Activated T-helper 9 cell treated with anti-CD3 and anti-CD28 coated beads, Interleukin-2, amount 50 U/mL, for 16 hours (primary cell): ENCODE measurements at places on chromosomes 13 and 19.

DNA sequence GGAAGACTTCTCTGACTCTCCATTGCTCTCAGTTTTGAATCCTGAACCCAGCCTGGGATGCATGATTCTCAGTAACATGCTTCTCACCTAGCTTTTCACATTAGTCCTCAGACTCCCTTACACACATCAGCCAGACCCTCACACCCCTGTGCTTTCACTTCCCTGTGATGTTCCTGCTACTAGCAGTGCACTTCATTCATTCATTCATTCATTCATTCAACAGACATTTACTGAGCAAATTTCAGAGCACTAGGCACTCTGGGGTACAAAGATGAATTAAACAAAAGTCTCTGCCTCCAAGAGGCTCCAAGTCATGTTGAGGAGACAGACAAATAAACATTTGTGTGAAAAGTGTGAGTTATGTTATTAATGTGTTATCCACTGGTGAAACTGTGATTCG, 145.2 kb downstream of the RXFP2 start:
- DNase-seq, result no peak

DNA sequence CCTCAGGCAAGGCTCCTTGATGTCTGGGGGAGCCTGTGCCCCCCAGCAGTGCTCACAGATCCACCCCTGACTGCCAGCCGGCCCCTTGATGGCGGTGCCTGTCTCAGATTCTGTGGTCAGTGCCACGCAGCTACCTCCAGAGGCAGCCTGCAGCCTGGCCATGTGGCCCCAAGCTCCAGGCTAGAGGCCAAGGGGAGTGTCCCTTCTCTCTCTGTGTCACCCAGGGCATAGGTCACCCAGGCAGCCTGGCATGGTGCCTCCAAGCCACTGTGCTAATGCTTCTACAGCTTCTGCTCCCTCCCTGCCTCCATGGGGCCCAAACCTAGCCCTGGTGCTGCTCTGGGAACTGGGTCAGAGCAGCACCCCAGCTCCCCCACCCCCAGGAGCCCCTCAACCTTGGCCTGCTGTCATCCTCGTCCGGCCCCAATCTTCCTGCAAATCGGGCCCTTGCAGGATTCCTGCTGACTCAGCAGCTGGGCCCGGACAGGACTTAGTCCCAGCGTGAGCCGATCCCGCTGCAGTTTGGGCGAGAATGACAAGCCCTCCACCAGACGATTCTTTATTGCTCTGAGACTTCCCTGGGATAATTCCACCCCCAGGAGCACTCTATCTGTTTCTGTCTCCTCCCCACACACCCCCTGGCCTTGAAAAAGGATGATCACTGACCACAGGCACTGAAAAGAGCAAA, 2.8 kb upstream of the ARL11 start:
- DNase-seq, result no peak

- no peak for DNase-seq
Observed at GRCh38 chr19:58560921-58561320, 2.5 kb upstream of the UBE2M start.

DNA sequence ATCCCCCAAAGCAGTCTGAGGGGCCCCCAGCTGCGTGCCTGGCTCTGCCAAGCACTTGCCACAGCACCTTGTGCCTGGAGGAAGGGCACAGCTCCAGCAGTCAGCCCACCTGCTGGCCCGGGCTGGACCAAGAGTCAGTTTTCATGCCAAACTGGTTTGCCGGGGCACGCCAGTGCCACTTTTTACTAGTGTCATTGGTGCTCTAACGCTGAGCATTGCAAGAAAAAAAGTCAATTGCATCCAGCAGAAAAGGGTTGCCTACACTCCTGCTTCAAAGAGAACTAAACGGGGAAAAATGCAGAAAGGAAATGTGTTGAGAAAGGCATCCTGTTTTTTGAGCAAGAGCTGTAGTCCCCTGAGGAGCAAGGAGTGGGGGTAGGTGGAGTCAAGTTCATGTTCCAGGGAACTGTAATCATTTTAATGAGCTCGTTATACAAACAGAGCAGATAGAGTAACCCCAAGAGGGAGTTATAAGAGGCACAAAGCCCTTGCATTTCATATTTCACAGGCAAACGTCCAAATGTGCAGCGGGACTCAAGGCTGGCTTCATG, 68.4 kb downstream of the F2RL3 start:
- no peak for DNase-seq

- DNase-seq, result no peak
Observed at GRCh38 chr13:74230984-74231501, 96.8 kb upstream of the KLF12 start.

DNA sequence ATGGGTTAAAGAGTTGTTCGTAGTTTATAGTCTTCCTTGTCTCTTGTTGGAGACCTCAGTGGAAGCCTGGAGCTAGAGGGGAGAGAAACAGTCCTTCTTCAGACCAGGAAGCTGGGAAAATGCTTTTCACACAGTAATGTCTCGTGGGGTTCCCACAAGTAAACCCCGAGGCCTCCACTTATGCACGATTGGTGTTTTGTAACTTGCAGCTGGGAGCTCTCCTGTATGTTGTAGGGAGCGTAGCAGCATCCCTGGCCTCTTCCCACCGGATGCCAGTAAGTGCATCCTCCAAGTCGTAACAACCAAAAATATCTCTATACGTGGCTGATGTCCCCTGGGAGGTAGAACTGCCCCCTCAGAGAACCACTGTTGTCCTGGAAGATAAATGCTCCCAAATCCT, 3.5 kb downstream of the CHAF1A start:
- no peak for DNase-seq

- DNase-seq, result no peak
Observed at GRCh38 chr19:29606420-29606747, 301 bp downstream of the POP4 start.

DNA sequence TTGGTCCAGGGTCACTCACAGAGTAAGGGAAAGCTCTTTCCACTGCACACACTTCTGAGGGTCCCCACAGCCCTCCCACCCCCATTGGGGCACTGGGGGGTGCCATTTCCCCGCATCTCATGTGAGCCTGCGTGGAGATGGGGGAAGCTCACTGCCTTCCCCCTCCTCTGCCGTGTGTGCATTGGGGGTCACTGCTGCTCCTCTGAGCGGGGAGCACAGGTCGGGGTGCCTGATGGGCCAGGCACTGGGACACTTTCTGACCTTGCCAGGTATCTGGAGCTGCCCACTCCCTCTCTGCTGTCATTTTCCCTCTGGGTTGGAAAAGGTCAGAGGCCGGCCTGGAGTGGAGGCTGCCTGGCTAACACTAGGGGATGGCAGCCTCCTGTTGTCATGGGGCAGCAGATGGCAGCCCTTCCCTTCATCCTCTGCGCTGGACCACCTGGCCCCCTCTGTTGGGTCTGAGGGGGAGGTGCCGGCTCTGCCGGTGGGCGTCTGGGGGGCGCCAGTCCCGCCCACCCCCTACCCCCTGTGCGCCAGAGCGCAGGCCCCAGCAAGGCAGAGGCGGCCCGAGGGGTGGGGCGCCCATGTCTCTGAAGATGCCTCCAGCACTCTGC, 9.1 kb downstream of the SSBP4 start:
- DNase-seq, result no peak

- DNase-seq, result no peak
Observed at GRCh38 chr19:14565298-14565679, 6.6 kb downstream of the NDUFB7 start.

GRCh38 chr13:93411186-93411680, 184.6 kb downstream of the GPC6 start:
- no peak for DNase-seq

GRCh38 chr19:14440049-14440448, 6.9 kb downstream of the PKN1 start:
- peak; percentile 65 for DNase-seq

- no peak for DNase-seq
Observed at GRCh38 chr13:103694471-103694870, 628.3 kb upstream of the SLC10A2 start.

DNA sequence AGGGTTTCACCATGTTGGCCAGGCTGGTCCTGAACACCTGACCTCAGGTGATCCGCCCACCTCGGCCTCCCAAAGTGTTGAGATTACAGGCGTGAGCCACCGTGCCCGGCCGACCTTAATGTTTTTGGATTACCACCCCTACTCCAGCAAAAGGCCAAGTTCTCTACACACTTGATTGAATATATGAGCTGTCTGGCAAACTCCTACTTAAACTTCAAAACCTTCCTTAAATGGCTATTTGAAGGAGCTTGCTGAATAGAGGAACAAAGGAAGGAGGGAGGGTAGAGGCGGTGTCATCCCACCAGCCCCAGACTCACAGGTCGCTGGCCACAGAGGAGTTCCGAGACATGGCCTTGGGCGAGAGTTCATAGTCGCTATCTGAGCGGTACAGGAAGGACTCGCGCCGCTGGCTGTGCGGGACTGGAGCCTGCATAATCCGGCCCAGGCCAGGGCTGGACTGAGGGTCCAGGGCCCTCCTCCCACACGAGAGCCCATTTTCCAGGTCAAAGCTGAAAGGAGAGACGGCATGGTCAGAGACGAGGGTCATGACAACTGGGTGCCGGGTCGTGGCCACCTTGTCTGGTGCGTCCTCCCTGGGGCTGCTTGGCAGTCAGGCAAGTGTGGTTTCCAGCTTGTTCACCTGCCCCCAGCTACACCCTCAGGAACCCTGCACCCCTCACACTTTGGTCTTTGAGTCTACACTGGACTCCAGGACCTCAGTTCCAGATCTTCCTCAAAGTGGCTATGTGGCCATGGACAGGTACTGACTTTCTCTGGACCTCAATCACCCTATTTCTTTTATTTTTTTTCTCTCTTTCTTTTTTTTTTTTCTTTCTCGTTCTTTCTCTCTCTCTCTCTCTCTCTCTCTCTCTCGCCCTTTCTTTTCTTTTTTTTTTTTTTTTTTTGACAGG, 4.2 kb downstream of the PDE4C start:
- no peak for DNase-seq
